Hematopoietic multipotent progenitor cell treated with erythropoietin and hydrocortisone succinate and interleukin-3 and kit ligand, for 8 days (in vitro differentiated cells): ENCODE measurements at places on chromosomes 13 and 19.

GRCh38 chr19:30784850-30785457 is 412.8 kb downstream of the ZNF536 start:
- DNase-seq = peak; percentile 68

GRCh38 chr13:105070452-105070851 is 1465.0 kb downstream of the EFNB2 start:
- DNase-seq = no peak

DNA sequence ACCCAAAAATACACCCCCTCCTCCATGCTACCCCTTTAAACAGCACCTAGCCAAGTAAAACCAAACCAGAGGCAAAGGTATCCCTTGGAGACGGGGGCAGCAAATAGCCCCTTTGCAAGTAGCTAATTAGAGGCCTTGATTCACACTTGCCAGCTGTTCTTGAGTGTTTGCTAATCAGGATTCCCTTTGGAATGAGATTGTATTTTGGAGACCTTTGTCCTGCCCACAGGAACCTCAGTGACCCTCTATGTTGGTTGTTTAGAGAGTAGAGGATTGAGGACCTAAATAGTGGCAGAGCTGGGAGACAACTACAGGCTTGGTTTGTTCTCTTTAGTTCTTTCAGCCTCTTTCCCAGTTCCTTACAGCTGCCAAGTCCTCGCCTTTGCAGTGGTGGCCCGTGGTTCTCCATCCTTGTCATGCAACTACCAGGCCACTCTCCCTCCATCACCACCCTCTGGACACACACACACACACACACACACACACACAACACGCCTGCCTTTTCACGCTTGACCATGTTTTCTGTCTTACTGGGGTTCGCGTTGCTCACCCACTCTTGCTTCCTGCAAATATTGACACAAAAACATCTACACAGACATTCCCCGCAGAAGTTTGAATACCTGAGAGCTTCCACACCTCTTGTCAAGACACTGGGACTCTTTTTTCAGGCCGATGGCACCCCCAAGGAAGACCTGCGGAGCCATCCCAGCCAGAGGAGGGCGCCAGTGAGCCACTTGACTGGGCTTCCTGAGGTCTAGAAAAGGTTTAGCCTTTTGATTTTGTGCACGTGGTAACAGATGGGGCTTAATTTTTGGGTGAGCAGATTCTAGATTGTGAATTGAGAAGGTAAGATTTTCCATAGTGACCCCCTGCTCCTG is 80.0 kb upstream of the GPR183 start:
- DNase-seq = peak; percentile 61

DNA sequence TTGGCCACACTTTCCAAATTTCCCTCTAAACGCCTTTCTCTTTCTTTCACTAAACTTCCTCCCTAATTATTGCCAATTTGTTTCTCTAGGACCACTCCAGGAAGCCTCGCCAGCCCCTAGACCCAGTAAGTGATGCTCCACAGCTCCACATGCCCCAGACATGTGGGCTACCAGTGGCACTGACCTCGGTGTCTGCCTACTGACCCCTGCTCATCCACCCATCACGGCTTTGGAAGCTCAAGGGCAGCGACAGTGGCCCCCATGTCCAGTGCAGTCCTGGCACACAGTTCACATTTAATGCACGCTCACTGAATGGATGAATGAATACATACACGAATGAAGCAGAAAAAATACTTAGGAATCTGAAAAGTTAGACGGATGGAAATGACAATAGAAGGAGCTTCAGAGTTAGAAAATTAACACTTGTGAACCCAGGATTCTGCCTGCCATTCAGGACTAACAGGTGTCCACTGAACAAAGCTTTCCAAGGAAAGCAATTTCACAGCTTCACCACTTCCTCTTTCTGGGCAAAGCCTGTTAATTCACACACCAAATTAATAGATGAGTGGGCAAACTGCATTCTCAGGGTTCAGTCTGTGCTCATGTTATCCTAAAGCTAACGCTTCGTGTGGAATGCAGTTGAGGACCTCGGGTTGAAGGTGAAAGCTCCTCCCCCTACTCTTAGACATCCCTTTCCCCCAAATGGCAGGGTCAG is 50.9 kb downstream of the CCDC70 start:
- DNase-seq = no peak

DNA sequence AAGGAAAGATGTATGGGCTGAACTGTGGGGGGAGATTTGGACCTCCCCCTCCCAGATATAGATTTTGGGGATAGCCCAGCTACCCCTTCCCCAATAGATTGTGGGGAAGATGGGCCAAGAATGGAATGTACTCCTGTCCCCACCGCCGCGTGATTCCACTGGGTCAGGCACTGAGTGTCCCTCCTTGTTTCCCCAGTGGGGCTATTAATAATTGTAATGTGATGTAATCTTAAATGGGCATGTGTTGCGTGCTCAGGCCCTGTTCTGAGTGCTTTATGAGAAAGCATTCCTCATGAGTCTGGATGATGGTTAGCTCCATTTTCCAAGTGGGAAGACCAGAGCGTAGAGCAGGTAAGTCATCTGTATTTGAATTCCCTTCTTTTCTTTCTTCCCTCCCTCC is 1.4 kb downstream of the PSMD8 start:
- DNase-seq = no peak

- no peak for DNase-seq
Measured at GRCh38 chr13:103007427-103007762, 58.8 kb downstream of the SLC10A2 start.

- no peak for DNase-seq
Measured at GRCh38 chr19:49594157-49594992, 3.4 kb downstream of the PRR12 start.

DNA sequence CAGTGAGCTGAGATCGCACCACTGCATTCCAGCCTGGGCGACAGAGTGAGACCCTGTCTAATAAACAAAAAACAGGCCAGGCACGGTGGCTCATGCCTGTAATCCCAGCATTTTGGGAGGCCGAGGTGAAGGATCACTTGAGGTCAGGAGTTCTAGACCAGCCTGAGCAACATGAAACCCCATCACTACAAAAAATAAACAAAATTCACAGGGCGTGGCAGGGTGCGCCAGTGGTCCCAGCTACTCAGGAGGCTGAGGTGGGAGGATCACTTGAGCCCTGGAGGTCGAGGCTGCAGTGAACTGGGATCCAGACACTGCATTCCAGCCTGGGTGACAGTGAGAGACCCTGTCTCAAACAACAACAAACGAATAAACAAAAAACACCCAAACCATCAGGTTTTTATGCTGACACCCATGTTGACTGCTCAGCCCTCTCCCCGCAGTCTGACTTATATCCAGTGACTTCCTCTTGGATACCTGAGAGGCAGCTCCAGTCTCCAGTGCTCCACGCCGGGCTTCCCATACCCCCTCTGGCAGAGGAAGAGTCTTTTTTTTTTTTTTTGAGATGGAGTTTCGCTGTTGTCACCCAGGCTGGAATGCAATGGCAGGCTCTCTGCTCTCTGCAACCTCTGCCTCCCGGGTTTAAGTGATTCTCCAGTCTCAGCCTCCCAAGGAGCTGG is 17.7 kb downstream of the WTIP start:
- no peak for DNase-seq

- no peak for DNase-seq
Measured at GRCh38 chr19:46494146-46494940, 1.3 kb downstream of the PNMA8B start.

GRCh38 chr19:40528533-40529092 is 48.1 kb upstream of the SHKBP1 start:
- no peak for DNase-seq

DNA sequence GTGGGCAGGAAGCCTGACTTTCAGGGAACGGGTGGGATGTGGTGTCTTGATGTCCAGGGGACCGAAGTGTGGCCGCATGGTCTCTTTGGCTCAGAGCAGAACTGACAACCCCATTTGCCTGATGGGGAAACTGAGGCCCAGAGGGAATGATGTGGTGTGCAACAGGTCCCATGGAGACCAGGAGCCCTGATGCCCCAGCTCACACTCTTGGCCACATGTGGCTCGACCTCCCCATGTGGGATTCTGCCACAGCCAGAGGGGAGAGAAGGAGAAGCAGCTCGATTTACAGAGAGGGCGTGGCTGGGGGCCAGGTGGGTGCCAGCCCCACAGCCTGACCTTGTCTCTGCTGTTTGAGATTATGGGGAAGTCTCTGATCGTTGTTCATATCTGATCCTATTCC is 128.1 kb downstream of the TEX29 start:
- DNase-seq = no peak

- no peak for DNase-seq
Measured at GRCh38 chr19:3186160-3186688, 494 bp downstream of the NCLN start.

- DNase-seq = no peak
Measured at GRCh38 chr13:40611004-40611403, 55.4 kb downstream of the FOXO1 start.

DNA sequence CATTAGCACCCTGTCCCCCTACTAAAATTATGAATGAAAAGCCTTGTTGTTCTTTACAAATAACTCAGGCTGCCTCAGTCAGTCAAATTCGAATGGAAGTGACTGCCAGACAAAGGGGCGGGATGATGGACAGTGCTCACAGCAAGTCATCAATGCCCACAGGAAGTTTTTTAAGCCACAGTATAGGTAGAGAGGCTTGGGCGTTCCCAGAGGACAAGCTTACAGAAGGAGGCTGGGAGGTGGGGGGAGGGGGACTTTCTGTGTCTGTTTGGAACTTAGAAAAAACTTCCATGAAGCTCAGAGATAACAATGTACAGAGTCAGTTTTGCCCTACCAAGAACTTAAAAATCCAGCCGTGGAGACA is 18.5 kb upstream of the SPRY2 start:
- DNase-seq = no peak

- no peak for DNase-seq
Measured at GRCh38 chr19:49333418-49333805, 1.8 kb upstream of the CD37 start.

- DNase-seq = peak; percentile 53
Measured at GRCh38 chr19:50478901-50479715, 2.5 kb upstream of the GARIN5A start.

- DNase-seq = no peak
Measured at GRCh38 chr13:49373716-49374115, 70.1 kb downstream of the CAB39L start.

DNA sequence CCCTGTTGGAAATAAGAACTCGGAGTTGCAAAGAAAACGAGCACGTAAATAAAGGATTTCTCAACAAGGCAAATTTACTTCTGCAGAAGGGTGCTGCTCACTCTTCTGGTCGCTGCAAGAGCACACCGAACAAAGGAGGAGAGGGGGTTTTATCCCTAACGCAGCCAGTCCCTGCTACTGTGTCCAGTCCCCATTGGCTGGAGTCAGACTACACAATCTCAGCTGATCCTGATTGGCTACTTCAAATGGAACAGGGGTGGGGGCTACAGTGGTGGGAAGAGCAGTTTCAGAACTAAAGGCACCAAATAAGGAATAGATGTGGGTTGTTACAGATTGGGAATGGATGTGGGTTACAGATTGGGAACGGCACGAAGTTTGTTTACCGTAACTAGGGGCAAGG is 63.9 kb upstream of the MCF2L start:
- DNase-seq = no peak

DNA sequence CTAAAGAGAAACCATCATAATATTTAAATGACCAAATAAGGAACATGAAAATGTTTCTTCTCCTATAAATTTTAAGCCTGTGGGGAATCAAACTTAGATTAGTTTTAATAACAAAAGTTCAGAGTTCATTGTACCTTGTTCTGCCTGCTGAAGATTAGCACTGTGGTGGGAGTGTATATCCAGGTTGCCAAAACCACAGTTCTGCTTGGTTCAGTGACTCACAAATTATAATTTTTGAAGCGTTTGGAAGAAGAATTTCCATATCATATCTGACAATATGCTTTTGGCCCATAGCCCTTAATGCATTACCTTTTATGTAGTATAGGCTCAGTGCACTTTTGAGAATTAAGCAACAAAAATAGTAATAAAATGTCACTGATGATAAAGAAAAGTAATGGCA is 545.2 kb downstream of the GPC6 start:
- no peak for DNase-seq

DNA sequence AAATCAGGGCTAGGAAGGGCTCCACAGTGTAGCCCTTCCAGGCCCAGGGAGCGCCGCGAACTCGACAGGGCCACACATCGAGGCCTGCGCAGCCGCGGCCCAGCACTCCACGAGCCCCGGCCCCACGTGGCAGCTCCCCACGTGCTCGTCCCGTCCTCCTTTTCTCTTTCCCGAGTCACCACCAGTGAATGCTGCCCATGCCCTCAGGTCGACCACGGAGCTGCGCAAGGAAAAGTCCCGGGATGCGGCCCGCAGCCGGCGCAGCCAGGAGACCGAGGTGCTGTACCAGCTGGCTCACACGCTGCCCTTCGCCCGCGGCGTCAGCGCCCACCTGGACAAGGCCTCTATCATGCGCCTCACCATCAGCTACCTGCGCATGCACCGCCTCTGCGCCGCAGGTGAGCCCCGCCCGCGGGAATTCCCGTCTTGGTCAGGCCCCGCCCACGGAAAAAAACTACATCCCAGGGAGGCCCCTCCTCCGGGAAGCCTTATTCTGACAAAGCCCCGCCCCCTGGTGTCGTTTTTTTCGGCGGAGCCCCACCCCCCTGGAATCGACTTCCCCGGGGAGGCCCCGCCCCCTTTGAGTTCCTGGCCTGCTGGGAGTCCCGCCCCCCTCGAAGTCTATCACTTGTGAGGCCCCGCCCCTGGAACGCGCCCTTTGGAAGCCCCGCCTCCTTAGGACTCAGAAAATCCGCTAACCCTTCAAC is 7.0 kb downstream of the HIF3A start:
- peak; percentile 15 for DNase-seq

DNA sequence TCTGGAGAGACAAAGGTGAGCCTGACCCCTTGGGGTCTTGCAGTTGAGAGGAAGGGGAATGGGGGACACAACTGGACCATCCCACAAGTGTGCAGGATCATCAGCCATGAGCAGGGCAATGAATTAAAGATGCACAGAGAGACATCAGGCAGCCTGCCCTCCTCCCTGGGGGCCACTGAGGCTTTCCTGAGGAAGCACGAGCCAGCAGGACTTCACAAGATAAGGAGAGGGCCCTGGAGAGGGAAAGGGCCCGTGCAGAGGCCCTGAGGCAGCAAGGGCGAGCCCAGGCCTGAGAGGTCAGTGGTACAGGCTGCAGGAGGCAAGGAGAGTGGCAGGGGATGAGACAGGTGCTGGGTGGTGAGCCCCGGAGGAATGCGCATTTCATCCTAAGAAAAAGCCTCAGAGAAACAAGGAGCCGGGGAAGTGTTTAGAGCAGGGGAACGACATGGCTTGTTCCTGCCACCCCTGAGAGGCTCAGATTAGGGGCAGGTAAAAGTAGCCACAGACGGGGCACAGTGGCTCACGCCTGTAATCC is 9.0 kb upstream of the PRKD2 start:
- DNase-seq = no peak
